ENCODE measurements at places on chromosomes 2 and 18.

- no peak for DNase-seq
Observed at GRCh38 chr2:120683081-120683480, 52.6 kb upstream of the GLI2 start.

GRCh38 chr2:114085992-114086391 lies 196.1 kb downstream of the ACTR3 start:
- no peak for DNase-seq

- DNase-seq: no peak
Observed at GRCh38 chr2:175010848-175011254, 5.7 kb upstream of the CHN1 start.

DNA sequence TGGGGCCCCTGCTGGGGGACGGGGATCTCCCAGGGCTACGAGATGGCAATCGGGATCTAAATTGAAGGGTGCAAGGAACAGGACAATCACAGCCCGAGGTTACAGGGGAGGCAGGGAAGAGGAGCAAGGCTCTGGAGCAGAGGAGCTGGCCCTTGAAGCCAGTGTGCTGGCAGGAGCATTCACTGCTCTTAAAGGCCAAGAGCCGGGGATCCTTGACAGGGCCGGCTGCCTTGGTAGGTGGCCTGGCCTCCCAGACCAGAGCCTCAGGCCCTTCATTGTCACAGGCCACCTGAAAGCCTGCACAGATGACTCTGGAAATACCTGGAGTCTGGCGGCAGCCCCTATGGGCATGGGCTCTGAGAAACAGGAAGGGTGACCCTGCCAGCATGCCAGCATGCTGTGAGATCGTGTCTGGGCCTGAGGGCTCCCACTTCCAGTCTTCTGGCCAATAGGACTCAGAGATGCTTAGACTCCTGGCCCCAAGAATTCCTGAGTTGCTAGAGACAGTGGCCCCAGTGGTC lies 38.7 kb downstream of the PDIA6 start:
- DNase-seq: no peak

DNA sequence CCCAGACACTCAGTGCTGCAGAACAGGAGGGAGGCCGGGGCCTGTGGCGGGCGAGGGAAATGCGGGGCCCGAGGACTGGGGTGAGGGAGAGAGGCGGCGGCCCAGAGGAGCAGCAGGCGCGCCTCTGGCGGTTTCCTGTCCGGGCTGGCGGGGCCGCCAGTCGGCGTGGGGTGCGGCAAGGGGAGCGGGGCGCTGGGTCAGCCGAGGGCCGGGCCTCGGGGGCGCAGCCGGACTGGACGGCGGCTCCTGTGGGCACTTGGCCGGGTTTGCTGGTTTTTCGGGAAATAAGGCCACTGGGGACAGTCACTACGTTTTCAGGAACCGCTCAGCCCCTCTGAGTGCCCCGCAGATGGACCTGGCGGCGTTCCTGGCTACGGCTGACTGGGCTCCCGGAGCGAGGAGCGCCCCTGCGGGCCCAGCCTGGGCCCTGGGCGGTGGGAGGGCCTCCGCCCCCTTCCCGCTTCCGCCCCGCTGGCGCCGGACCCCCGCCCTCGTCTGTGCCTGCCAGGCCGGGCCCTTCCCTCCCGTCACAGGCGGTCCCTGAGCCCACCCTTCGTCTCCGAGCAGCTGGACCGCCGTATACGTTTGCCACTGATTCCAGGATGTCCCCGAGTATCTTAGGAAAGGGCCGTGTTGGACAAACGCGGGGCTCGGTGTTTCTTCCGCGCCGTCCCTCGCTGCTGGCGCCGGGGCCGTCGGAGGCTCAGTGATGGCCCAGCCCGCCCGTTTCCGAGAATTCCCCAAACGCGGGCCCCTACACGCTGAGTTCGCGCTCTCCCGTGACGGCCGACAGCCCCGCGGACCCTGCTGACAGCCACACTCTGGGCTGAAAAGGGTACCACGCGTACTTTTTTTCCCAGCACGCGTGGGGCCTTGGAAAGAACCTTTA lies 84.6 kb downstream of the FAM210A start:
- no peak for DNase-seq

DNA sequence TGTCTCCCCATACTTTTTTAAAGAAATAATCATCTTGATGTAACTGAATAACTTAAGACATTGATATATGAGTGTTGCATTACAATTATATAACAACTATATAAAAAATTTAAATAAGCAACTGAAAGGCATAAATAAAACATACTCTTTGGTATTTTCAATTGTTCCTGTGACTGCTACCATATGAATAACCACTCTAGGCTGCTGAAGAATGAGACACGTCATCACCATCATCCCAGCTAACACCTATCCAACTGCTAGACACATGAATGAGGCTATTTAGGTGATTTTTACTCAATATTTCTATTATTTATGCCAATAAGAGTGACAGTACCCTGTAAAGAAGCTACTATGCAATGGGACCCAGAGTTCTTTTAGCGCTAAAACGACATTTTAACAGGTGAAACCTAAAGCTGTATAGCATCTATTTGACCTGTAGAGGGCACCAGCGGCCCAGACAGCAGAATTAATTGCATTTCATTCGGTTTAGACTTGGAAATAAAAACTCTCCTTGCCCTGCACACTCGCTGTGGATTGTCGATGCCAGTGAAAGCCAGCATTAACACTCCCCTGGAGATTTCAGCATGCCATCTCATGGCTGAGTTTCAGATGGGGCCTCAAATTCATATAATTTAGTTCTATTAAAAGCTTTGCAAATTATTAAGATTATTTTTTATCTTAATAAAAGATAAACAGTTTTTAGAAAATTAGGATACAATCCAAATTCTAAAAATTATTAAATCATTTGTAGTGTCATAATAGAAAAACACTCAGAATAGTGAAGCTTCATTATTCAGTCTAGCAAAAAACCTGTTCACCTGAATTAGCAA lies 89.4 kb upstream of the MAP2 start:
- no peak for DNase-seq

All from central memory CD4-positive, alpha-beta T cell (primary cell).